ENCODE measurements at places on chromosomes 12 and 14. TPM values are rescaled to one million over a fixed set of nuclear protein-coding genes. Genes with fewer than 3 reads are reported as not detected.
A peak's percentile ranks its signal among the peaks of the same experiment; 100 is the strongest.

DNA sequence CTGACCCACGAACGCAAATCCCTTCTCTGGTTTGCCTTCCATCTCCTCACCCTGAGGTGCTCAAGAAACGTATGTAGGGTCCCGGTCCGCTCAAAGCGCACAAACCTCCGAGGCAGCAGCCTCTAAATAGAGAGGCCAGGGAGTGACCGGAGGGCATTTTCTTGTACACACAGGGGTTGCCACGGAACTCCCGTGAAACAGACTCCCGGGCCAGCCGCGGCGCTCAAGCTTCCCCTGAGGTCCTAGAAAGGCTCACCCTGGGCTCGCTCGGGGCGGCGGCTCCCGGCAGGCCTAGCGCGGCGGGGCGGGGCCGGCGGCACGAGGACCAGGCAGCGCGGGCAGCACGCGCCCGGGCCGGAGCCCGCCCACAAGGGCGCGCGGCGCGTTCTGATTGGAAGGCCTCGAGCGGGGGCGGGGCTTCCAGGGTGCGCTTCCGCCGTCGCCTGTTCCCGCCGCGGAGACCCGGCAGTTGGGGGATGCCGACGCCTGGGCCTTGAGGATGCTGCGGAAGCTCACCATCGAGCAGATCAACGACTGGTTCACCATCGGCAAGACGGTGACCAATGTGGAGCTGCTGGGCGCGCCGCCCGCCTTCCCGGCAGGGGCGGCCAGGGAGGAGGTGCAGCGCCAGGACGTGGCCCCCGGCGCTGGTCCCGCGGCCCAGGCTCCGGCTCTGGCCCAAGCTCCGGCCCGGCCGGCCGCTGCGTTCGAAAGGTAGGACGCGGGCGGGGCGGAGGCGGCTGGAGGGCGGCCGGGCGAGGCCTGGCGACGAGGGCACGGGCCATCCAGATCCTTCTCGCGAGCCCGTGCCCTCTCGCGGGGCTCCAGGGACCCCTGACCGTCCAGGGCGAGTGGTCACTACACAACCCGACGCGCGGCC, at the start of gene TDRD9:
TSS of gene TDRD9 (plus strand) at position 446 of the 880 bp plus-strand sequence. CDS start at position 500, 54 bp downstream.
- peaks cover 10% of the 10 kb centered on the region for H3K27me3 ChIP-seq
- H3K4me1 ChIP-seq, result no peaks in the 10 kb centered on the region
- peak; percentile 67 for DNase-seq
- no peaks in the 10 kb centered on the region for H3K36me3 ChIP-seq
- no peak within 1 kb of the TSS for H3K27ac ChIP-seq

- peak overlapping the region; percentile 96 for H3K4me3 ChIP-seq
- peaks cover 33% of the 10 kb centered on the region for H3K4me1 ChIP-seq
- no peak overlapping the region for H3K27ac ChIP-seq
- no peak for DNase-seq
- no peaks in the 10 kb centered on the region for H3K27me3 ChIP-seq
Measured at GRCh38 chr14:93186466-93186865, 1.3 kb downstream of the LYSET start.

DNA sequence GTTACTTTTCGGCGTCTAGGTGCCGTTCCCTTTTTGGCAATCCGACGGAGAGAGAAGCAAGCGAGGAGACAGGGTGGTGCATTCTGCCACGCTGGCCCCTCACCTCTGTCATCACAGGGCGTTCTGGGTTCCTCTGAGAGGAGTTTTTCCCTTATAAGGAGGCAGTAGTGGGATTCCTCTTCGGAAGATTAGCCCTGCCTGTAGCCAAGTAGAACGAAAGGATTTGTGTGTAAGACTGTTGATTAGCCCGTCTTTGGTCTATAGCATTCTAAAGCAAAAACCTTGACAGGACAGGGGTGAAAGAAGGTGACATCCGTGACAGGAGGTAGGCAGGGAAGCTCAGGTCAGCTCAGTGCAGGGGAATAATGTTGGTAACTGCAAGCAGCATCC, 9.1 kb upstream of the NEMF start:
- H3K36me3 ChIP-seq, result no peaks in the 10 kb centered on the region
- peak; percentile 85 for DNase-seq
- H3K4me3 ChIP-seq, result peak overlapping the region; percentile 71
- H3K27ac ChIP-seq, result peak overlapping the region; percentile 99
- no peaks in the 10 kb centered on the region for H3K27me3 ChIP-seq

DNA sequence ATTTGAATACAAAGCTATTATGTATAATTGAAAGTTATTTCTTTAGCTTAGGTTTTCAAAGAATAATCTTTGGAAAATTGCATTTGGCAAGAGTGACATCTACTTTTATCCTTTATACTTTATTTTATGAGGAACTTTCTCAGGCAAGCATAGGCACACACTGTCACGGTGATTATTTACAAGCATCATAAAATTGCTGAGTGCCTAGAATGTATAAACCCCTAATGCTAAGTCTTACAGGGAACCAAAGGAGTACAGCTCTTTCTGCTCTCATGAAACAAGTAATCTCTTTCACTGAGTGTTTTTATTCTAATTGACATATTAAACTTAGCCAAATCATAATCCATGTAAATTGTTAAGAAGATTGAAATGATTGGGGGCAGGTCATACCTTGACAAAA, 154.9 kb downstream of the FSCB start:
- H3K27ac ChIP-seq, result no peak overlapping the region
- H3K27me3 ChIP-seq, result no peaks in the 10 kb centered on the region
- no peak overlapping the region for H3K4me3 ChIP-seq
- no peaks in the 10 kb centered on the region for H3K4me1 ChIP-seq

GRCh38 chr12:76766161-76766560, 2.2 kb downstream of the ZDHHC17 start:
- DNase-seq, result no peak
- no peaks in the 10 kb centered on the region for H3K27me3 ChIP-seq
- no peak overlapping the region for H3K27ac ChIP-seq
- no peak overlapping the region for H3K4me3 ChIP-seq

DNA sequence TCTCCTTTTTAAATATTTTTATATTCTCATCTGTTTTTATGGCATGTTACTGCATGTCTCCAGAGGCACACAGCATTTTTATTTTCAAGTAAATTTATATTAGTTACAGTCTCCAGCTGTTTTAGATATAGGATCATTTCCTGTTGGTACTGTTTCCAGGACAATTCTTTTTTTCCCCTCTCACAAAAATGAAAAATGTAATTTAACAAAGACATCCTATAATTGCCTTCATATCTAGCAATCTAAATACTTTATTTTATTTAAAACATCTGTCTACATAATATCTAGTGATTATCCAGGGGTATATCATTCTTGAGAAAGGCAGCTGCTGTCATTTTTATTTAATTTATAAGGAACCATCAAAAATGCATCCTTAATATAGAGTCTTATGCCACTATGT, 272.4 kb upstream of the NPAS3 start:
- H3K36me3 ChIP-seq, result no peaks in the 10 kb centered on the region
- H3K27me3 ChIP-seq, result no peaks in the 10 kb centered on the region

DNA sequence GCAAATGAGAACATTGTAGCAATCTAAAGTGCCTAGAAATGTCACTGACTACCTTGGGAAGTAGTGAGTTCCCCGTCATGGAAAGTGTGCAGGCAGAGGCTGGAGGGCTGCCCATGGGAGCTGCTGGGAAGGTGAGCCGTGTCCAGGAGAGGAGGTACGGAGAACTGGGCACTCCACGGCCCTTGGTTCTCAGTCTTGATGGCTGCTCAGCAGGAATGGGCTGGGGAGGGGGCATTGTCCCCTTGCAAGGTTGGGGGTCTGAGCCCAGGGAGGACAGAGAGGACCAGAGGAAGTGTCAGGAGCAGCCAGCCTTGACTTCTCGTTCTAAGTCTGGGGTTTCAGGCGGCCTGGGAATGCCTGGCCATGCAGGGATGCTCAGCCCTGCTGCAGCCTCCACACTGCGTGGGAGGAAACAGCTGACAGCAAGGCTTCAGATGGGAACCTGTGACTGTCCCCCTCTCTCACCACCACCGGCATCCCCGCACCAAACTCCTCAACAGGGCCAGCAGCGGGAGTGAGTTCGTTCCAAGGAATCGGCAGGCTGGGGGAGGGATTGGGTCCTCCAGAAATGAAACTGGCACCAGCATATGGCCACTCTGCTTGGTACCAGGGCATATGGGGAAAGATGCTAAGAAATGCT, 140.2 kb downstream of the BCL11B start:
- no peaks in the 10 kb centered on the region for H3K36me3 ChIP-seq
- no peaks in the 10 kb centered on the region for H3K27me3 ChIP-seq
- peaks cover 11% of the 10 kb centered on the region for H3K4me1 ChIP-seq
- peak; percentile 71 for DNase-seq
- no peak overlapping the region for H3K4me3 ChIP-seq
- no peak overlapping the region for H3K27ac ChIP-seq

DNA sequence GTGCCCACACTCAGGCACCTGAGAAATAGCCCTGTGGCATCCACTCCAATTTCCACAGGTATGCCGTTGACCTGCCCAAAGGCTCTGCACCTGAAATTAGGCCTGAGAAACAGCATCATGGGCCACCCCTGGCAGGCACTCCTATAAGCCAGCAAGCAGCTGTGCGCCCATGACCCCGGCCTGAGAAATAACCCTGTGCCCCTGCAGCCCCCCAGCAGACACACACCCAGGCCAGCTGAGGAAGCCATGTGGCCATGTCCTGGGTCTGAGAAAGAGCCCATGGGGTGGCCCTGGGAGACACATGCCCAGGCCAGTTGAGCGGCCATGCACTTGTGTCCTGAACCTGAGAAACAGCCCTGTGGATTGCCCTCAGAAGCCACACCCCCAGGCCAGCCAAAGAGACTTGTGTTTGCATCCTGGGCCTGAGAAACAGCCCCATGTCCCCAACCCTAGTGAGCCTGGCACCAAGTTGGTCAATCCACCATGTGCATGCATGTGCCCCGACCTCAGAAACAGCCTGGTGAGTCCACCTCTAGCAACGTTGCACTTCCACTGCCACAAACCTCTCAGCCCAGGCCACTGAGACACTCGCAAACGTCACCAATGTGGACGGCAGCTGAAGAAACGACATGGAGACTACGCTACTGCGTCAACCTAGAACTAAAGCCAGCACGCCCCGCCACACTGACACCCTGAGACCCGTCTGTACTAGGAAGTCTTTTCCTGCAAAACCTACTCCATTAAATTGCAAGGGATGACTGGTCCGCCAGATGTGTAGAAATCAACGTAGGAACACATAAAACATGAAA, 411.9 kb downstream of the TMEM121 start:
- DNase-seq, result peak; percentile 54
- H3K4me3 ChIP-seq, result no peak overlapping the region
- H3K36me3 ChIP-seq, result no peaks in the 10 kb centered on the region
- H3K27me3 ChIP-seq, result peaks cover 3% of the 10 kb centered on the region

DNA sequence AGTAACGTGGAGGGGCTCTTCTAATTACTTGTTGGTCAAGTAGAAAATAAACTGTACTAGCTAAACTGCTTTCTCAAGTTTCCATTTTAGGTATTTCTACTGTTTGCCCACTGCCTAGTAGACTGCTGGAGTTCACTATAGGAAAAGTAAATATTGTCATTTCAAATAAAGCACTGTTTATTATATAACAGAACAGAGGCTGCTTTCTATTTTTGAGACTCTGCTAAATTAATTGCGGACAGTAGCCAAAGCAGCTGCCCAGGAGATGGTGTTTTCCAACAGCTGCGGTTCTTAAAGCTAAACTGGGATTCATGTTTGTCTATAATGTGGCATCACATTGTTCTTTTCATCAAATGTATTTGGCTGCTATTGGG, 15.9 kb upstream of the SIX1 start:
- H3K27ac ChIP-seq, result no peak overlapping the region
- peaks cover 56% of the 10 kb centered on the region for H3K27me3 ChIP-seq
- H3K4me3 ChIP-seq, result no peak overlapping the region
- no peak for DNase-seq

- DNase-seq, result no peak
- H3K27ac ChIP-seq, result no peak overlapping the region
- H3K4me3 ChIP-seq, result no peak overlapping the region
- peaks cover 100% of the 10 kb centered on the region for H3K36me3 ChIP-seq
- H3K4me1 ChIP-seq, result no peaks in the 10 kb centered on the region
Measured at GRCh38 chr14:20372796-20373195, 29.4 kb downstream of the PARP2 start.

GRCh38 chr12:116069943-116070342, 207.6 kb downstream of the MED13L start:
- no peak for DNase-seq
- H3K4me1 ChIP-seq, result peaks cover 27% of the 10 kb centered on the region
- H3K27me3 ChIP-seq, result no peaks in the 10 kb centered on the region
- H3K36me3 ChIP-seq, result no peaks in the 10 kb centered on the region
- H3K4me3 ChIP-seq, result no peak overlapping the region

GRCh38 chr12:53207042-53207441, at the start of gene ITGB7:
ITGB7 (minus strand) TSS chr12:53207251; CDS start chr12:53200443, 6,808 bp downstream.
- no peak within 1 kb of the TSS for H3K4me3 ChIP-seq
- peak; percentile 61 for DNase-seq
- peaks cover 27% of the 10 kb centered on the region for H3K36me3 ChIP-seq
- peaks cover 32% of the 10 kb centered on the region for H3K4me1 ChIP-seq
- H3K27ac ChIP-seq, result no peak within 1 kb of the TSS
- no peaks in the 10 kb centered on the region for H3K27me3 ChIP-seq

GRCh38 chr12:75489613-75490210, 9.2 kb downstream of the GLIPR1 start:
- H3K4me1 ChIP-seq, result peaks cover 3% of the 10 kb centered on the region
- peaks cover 7% of the 10 kb centered on the region for H3K36me3 ChIP-seq
- H3K27me3 ChIP-seq, result no peaks in the 10 kb centered on the region
- H3K4me3 ChIP-seq, result no peak overlapping the region
- H3K27ac ChIP-seq, result no peak overlapping the region

- no peak for DNase-seq
- H3K4me3 ChIP-seq, result no peak overlapping the region
- peaks cover 23% of the 10 kb centered on the region for H3K27me3 ChIP-seq
- no peak overlapping the region for H3K27ac ChIP-seq
- H3K4me1 ChIP-seq, result peaks cover 9% of the 10 kb centered on the region
- H3K36me3 ChIP-seq, result no peaks in the 10 kb centered on the region
Measured at GRCh38 chr12:5796171-5796958, 148.7 kb downstream of the ANO2 start.

GRCh38 chr12:111368788-111369495, at the start of gene PHETA1:
PHETA1 (minus strand) TSS chr12:111369095; CDS start chr12:111363427, 5,668 bp downstream.
- H3K4me1 ChIP-seq, result peaks cover 24% of the 10 kb centered on the region
- peaks cover 13% of the 10 kb centered on the region for H3K36me3 ChIP-seq
- peak; percentile 97 for DNase-seq
- no peaks in the 10 kb centered on the region for H3K27me3 ChIP-seq
- peak within 1 kb of the TSS; percentile 89 for H3K4me3 ChIP-seq

DNA sequence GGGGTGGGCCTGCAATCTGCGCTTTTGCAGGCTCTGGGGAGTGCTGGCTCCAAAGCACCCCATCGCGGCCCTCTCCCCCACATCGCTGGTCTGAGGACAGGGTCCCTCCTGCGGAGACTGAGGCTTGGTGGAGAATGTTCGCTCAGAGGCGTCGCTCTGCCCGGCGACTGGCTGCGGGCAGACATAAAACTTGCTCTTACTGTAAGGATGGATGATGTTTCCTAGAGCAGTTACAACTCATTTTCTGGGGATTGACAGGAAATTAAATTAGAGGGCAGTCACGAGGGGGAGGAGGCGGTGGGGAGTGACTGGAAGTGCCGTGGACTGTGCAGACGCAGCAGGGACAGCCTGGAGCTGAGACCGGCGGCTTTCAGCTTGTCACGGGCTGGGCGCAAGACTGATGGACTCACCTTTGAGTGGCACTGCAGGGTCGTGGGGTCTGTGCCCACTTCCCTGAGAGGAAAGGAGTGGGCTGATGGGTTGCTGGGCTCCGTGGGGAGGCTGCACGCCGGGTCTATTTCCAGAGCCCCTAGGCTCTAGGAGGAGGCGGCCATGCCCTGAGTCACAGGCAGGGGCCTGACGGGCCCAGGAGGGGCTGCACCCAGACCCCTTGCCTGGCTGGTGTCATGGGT, 32.8 kb downstream of the NOC4L start:
- H3K36me3 ChIP-seq, result no peaks in the 10 kb centered on the region
- H3K4me1 ChIP-seq, result peaks cover 3% of the 10 kb centered on the region
- H3K27me3 ChIP-seq, result peaks cover 88% of the 10 kb centered on the region
- no peak overlapping the region for H3K27ac ChIP-seq

KRT75 gene
- total RNA-seq, result 3.3 TPM

TMEM253 gene
- 0.83 TPM for total RNA-seq

GPR162 gene
- total RNA-seq, result 0.60 TPM

TCTN1 gene
- total RNA-seq, result 46.4 TPM

RAB15 gene
- total RNA-seq, result 17.0 TPM

SMIM41 gene
- total RNA-seq, result not detected

GALNT16 gene
- 2.1 TPM for total RNA-seq
